ENCODE measurements at places on chromosomes 1 and 21.

GRCh38 chr1:152343006-152343405, 16.8 kb downstream of the FLG2 start:
- no peak for DNase-seq

DNA sequence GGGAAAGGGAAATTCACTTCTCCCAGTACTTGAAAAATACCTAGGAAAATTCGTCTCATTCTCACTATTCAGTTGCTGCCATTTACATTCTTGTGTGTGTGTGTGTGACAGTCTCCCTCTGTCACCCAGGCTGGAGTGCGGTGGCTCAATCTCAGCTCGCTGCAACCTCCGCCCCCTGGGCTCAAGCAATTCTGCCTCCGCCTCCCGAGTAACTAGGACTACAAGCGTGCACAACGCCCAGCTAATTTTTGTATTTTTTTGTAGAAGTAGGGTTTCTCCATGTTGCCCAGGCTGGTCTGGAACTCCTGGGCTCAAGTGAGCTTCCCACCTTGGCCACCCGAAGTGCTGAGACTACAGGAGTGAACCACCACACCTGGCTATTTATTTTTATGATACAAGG, 1.2 kb downstream of the SNAPIN start:
- no peak for DNase-seq

- no peak for DNase-seq
Observed at GRCh38 chr1:182335771-182336566, 55.6 kb downstream of the GLUL start.

GRCh38 chr1:152752225-152752624, 5.6 kb upstream of the KPRP start:
- no peak for DNase-seq

GRCh38 chr21:14557413-14557812, 11.3 kb upstream of the SAMSN1 start:
- DNase-seq, result no peak
